WTC11 (cell line): ENCODE measurements at places on chromosomes 11 and 22. TPM values are rescaled to one million over a fixed set of nuclear protein-coding genes. Genes with fewer than 3 reads are reported as not detected.

RFPL2 gene
- total RNA-seq, result 0.39 to 0.48 TPM (median 0.41 TPM) in 3 replicates

- H3K27me3 ChIP-seq, result peaks cover 5% of the 10 kb centered on the region
- H3K4me3 ChIP-seq, result no peak overlapping the region
- no peaks in the 10 kb centered on the region for H3K4me1 ChIP-seq
- no peaks in the 10 kb centered on the region for H3K36me3 ChIP-seq
- no peak overlapping the region for H3K27ac ChIP-seq
Observed at GRCh38 chr11:2186669-2187279, 15.2 kb upstream of the TH start.

MS4A1 gene
- total RNA-seq, result 0.17 to 0.71 TPM (median 0.32 TPM) in 3 replicates

DNA sequence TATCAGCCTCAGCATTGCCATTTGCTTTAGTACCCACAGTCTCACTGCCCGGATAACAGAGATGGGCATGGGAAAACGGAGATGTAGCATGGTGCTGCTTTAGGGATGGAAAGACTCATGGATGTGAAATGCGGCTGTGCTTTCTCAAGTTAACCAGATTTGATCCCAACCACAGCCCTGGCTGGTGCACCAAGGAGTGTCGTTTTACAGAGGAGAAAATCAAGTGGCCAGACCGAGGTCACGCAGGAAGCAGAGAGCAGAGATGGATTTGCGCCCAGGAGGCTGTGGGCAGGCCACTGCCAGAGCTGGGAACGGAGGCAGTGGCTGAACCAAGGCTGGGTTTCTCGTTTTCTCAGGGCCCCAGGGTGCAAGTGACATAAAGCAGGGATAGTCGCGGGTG lies 9.0 kb downstream of the MB start:
- H3K4me1 ChIP-seq, result no peaks in the 10 kb centered on the region
- no peaks in the 10 kb centered on the region for H3K27me3 ChIP-seq
- H3K4me3 ChIP-seq, result no peak overlapping the region
- H3K36me3 ChIP-seq, result no peaks in the 10 kb centered on the region
- no peak for DNase-seq
- H3K27ac ChIP-seq, result no peak overlapping the region

DNA sequence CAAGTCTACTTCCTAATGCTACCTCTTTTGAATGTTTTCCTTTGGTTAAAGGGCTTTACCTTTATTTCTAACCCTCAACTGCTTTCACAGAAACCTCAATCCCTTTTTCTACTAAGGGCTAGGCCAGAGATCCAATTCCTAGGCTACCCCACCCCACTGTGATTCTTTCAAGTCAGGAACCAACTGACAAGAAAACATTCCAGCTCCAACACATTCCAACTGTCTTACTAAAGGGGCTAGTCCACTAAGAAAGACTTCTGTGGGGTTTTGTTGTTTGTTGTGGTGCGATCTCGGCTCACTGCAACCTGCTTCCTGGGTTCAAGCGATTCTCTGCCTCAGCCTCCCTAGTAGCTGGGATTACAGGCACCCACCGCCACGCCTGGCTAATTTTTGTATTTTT lies 151.3 kb downstream of the APOL5 start:
- H3K4me1 ChIP-seq, result 0 out of 2 replicates have a peak, but pooled peaks cover 4% of the 10 kb centered on the region
- H3K27me3 ChIP-seq, result no peaks in the 10 kb centered on the region
- no peaks in the 10 kb centered on the region for H3K36me3 ChIP-seq

GRCh38 chr11:27650988-27651387 lies 49.3 kb downstream of the BDNF start:
- DNase-seq, result no peak
- peaks cover 34% of the 10 kb centered on the region for H3K4me1 ChIP-seq
- H3K27me3 ChIP-seq, result no peaks in the 10 kb centered on the region; the same call in 1 of the 2 replicates
- no peak overlapping the region for H3K27ac ChIP-seq
- no peak overlapping the region for H3K4me3 ChIP-seq

GRCh38 chr11:30432178-30432577 lies 109.3 kb downstream of the ARL14EP start:
- H3K36me3 ChIP-seq, result no peaks in the 10 kb centered on the region
- H3K27me3 ChIP-seq, result no peaks in the 10 kb centered on the region; the same call in 1 of the 2 replicates
- no peak overlapping the region for H3K27ac ChIP-seq

GRCh38 chr11:88179141-88179540 lies 3.9 kb upstream of the RAB38 start:
- no peak overlapping the region for H3K4me3 ChIP-seq
- no peak for DNase-seq
- H3K36me3 ChIP-seq, result no peaks in the 10 kb centered on the region
- H3K4me1 ChIP-seq, result peaks cover 27% of the 10 kb centered on the region
- no peak overlapping the region for H3K27ac ChIP-seq
- no peaks in the 10 kb centered on the region; the same call in 1 of the 2 replicates for H3K27me3 ChIP-seq

GRCh38 chr11:17514476-17514875 lies 29.7 kb downstream of the USH1C start:
- no peak overlapping the region for H3K4me3 ChIP-seq
- H3K27ac ChIP-seq, result no peak overlapping the region
- peaks cover 27% of the 10 kb centered on the region for H3K4me1 ChIP-seq
- H3K27me3 ChIP-seq, result no peaks in the 10 kb centered on the region; the same call in 1 of the 2 replicates
- no peaks in the 10 kb centered on the region for H3K36me3 ChIP-seq

- H3K27me3 ChIP-seq, result no peaks in the 10 kb centered on the region
- DNase-seq, result no peak
- peaks cover 30% of the 10 kb centered on the region for H3K4me1 ChIP-seq
Observed at GRCh38 chr11:28760676-28761390, 652.6 kb downstream of the METTL15 start.

GRCh38 chr11:73866095-73866579 lies 10.5 kb downstream of the COA4 start:
- H3K4me3 ChIP-seq, result no peak overlapping the region
- no peak overlapping the region for H3K27ac ChIP-seq
- no peaks in the 10 kb centered on the region for H3K27me3 ChIP-seq

GRCh38 chr22:23190526-23190925 lies 10.2 kb downstream of the BCR start:
- H3K4me1 ChIP-seq, result peaks cover 71% of the 10 kb centered on the region
- H3K36me3 ChIP-seq, result peaks cover 19% of the 10 kb centered on the region
- no peak for DNase-seq
- no peak overlapping the region for H3K4me3 ChIP-seq
- peak overlapping the region; percentile 57; the same call in 1 of the 2 replicates for H3K27ac ChIP-seq

MMP7 gene
- total RNA-seq, result 0.23 to 0.50 TPM (median 0.48 TPM) in 3 replicates

- no peak overlapping the region for H3K27ac ChIP-seq
- no peaks in the 10 kb centered on the region for H3K27me3 ChIP-seq
- H3K36me3 ChIP-seq, result no peaks in the 10 kb centered on the region
- H3K4me3 ChIP-seq, result no peak overlapping the region
- DNase-seq, result no peak
Observed at GRCh38 chr11:78390809-78391208, 26.8 kb downstream of the GAB2 start.

KCNK4 gene
- total RNA-seq, result 0.25 to 0.74 TPM (median 0.48 TPM) in 3 replicates

DNA sequence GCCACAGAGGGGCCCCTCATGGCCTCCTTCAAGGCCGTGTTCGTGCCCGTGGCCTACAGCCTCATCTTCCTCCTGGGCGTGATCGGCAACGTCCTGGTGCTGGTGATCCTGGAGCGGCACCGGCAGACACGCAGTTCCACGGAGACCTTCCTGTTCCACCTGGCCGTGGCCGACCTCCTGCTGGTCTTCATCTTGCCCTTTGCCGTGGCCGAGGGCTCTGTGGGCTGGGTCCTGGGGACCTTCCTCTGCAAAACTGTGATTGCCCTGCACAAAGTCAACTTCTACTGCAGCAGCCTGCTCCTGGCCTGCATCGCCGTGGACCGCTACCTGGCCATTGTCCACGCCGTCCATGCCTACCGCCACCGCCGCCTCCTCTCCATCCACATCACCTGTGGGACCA lies 10.0 kb downstream of the CXCR5 start:
- peaks cover 9% of the 10 kb centered on the region for H3K27me3 ChIP-seq
- no peak overlapping the region for H3K4me3 ChIP-seq

GRCh38 chr22:28029201-28029948 lies 110.3 kb upstream of the PITPNB start:
- no peak overlapping the region for H3K4me3 ChIP-seq
- H3K27me3 ChIP-seq, result no peaks in the 10 kb centered on the region
- no peak for DNase-seq

GRCh38 chr22:17281440-17281841 lies 62.2 kb upstream of the ADA2 start:
- peaks cover 14% of the 10 kb centered on the region for H3K4me1 ChIP-seq
- H3K27me3 ChIP-seq, result no peaks in the 10 kb centered on the region
- H3K27ac ChIP-seq, result 0 out of 2 replicates have a peak overlapping the region, but pooled peaks have one; percentile 33
- no peaks in the 10 kb centered on the region for H3K36me3 ChIP-seq
- H3K4me3 ChIP-seq, result no peak overlapping the region

GVQW3 gene
- total RNA-seq, result 7.0 to 8.1 TPM (median 7.7 TPM) in 3 replicates

- peaks cover 43% of the 10 kb centered on the region for H3K4me1 ChIP-seq
- 0 out of 2 replicates have a peak overlapping the region, but pooled peaks have one; percentile 5 for H3K4me3 ChIP-seq
- no peaks in the 10 kb centered on the region for H3K36me3 ChIP-seq
Observed at GRCh38 chr22:36435516-36436415, 45.7 kb downstream of the TXN2 start.

POLA2 gene
- 26.9 to 35.6 TPM (median 28.5 TPM) in 3 replicates for total RNA-seq

DNA sequence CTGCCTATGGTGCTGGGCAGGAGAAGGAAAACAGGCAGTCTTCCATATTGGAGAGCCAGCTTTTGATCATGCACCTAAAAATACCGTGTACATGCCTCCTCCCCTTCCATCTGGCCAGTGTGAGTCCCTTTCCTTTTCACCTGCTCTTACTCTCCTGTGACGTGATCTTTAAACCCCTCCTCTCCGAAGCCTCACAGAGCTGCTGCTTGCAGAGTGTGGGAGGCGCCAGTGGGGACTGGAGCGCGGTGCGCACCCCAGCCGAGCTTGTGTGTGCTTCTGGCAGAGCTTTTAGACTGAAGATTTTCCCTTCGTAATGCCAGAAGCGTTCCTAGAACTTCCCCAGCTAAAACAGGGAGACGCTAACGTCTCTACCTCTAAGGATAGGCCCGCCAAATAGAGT lies 29.8 kb downstream of the MUC6 start:
- DNase-seq, result no peak
- H3K4me1 ChIP-seq, result no peaks in the 10 kb centered on the region
- H3K36me3 ChIP-seq, result peaks cover 30% of the 10 kb centered on the region
- H3K27me3 ChIP-seq, result no peaks in the 10 kb centered on the region
- H3K4me3 ChIP-seq, result no peak overlapping the region

GRCh38 chr11:59207988-59208451 lies 4.7 kb downstream of the MPEG1 start:
- no peak overlapping the region for H3K4me3 ChIP-seq
- peaks cover 6% of the 10 kb centered on the region for H3K4me1 ChIP-seq
- H3K27me3 ChIP-seq, result no peaks in the 10 kb centered on the region; the same call in 1 of the 2 replicates
- DNase-seq, result peak; percentile 15
- peaks cover 19% of the 10 kb centered on the region for H3K36me3 ChIP-seq

RFPL1 gene
- total RNA-seq, result not detected in 3 replicates

DNAJB7 gene
- total RNA-seq, result not detected in 3 replicates

MAPK8IP1 gene
- 31.6 to 34.1 TPM (median 32.4 TPM) in 3 replicates for total RNA-seq

RAB36 gene
- total RNA-seq, result 0.89 to 1.8 TPM (median 1.1 TPM) in 3 replicates

DCDC1 gene
- 0.22 to 0.25 TPM (median 0.25 TPM) in 3 replicates for total RNA-seq

DNA sequence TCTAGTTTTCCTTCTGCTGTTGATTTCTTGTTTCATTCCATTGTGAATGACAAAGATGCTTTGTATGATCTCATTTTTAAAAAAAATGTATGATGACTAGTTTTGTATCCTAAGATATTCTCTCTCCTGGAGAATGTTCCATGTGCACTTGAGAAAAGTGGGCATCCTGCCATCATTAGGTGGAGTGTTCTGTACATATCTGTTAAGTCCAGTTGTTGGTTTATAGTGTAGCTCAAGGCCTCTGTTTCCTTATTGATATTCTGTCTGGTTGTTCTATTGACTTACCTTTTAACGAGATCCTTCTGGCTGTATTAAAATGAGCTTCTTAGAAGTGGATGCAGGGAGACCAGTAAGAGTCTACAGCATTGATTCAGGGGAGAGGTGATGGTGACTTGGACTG lies 35.2 kb downstream of the SGSM1 start:
- H3K27ac ChIP-seq, result no peak overlapping the region
- H3K4me3 ChIP-seq, result no peak overlapping the region
- no peaks in the 10 kb centered on the region for H3K36me3 ChIP-seq
- DNase-seq, result no peak
- H3K4me1 ChIP-seq, result no peaks in the 10 kb centered on the region
- no peaks in the 10 kb centered on the region; the same call in 1 of the 2 replicates for H3K27me3 ChIP-seq

GRCh38 chr11:112118176-112118575 lies 31.5 kb downstream of the SDHD start:
- no peak for DNase-seq
- no peaks in the 10 kb centered on the region for H3K4me1 ChIP-seq
- H3K27ac ChIP-seq, result no peak overlapping the region
- no peak overlapping the region for H3K4me3 ChIP-seq
- H3K27me3 ChIP-seq, result no peaks in the 10 kb centered on the region

DNA sequence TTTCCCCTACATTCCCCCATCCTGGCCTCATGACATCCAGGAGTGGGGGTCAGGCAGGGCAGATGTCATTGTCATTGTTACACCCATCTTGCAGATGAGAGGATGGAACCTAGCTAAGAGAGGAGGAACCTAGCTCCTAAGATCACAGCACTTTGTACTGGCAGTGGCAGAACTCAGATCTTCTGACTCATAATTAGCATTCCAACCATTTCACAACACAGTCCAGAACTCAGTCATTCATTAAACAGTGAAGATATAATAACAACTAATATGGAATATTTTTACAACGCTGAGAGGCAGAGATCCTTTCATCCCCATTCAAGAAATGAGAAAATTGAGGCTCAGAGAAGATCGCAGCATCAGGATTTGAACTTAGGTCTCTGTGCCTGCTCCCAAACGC lies 127.8 kb downstream of the CHST1 start:
- no peak overlapping the region for H3K4me3 ChIP-seq
- no peak for DNase-seq
- no peaks in the 10 kb centered on the region for H3K36me3 ChIP-seq
- H3K27me3 ChIP-seq, result peaks cover 3% of the 10 kb centered on the region
- H3K27ac ChIP-seq, result no peak overlapping the region
- no peaks in the 10 kb centered on the region for H3K4me1 ChIP-seq

DNA sequence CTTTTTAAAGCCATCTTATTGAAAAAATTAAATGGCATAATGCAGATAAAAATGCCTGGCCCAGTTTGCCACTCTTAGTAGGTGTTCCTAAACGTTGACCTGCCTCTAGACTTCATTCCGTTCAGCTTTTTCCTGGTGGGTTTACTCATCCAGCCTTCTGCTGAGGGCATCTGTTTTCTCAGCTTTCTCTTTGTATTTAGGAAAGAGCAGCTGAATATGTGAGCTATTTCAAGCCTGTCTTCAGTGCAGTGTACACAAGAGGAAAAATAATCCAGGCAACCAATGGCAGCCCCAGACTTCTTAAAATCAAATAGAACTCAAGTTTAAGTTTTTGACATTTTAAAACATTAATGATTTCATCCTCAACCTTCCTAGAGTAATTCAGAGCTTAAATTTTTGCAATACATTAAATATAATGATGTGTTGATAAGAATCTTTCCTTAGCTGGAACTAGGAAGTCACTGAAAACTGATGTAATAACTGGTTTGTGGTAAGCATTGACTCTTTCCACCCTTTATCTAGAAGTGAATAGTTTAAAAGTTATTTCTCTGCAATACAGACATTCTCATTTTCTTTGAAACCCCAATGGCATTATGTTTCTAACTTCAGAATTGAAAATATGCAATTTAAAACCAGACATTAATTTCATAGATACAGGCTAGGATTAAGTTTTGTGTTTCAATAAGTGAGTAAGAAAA lies 165.4 kb downstream of the AASDHPPT start:
- DNase-seq, result no peak
- no peaks in the 10 kb centered on the region for H3K4me1 ChIP-seq
- no peaks in the 10 kb centered on the region for H3K27me3 ChIP-seq
- H3K36me3 ChIP-seq, result peaks cover 26% of the 10 kb centered on the region
- H3K4me3 ChIP-seq, result no peak overlapping the region

- H3K4me1 ChIP-seq, result peaks cover 21% of the 10 kb centered on the region
- no peak overlapping the region for H3K27ac ChIP-seq
- no peaks in the 10 kb centered on the region; the same call in 1 of the 2 replicates for H3K36me3 ChIP-seq
- no peaks in the 10 kb centered on the region for H3K27me3 ChIP-seq
- no peak overlapping the region for H3K4me3 ChIP-seq
Observed at GRCh38 chr11:9687711-9688477, 24.0 kb downstream of the SWAP70 start.
